IMR-90 (cell line): ENCODE measurements at places on chromosomes 5 and 9. TPM values are rescaled to one million over a fixed set of nuclear protein-coding genes. Genes with fewer than 3 reads are reported as not detected.
A peak's percentile ranks its signal among the peaks of the same experiment; 100 is the strongest.

AK8 gene
- total RNA-seq = under 0.01 TPM in 2 replicates

ALDOB gene
- total RNA-seq = not detected in 2 replicates

PTBP3 gene
- 15.6 and 17.5 TPM in 2 replicates for total RNA-seq

- DNase-seq = no peak
Observed at GRCh38 chr5:116415182-116415581, 159.4 kb downstream of the SEMA6A start.

DNA sequence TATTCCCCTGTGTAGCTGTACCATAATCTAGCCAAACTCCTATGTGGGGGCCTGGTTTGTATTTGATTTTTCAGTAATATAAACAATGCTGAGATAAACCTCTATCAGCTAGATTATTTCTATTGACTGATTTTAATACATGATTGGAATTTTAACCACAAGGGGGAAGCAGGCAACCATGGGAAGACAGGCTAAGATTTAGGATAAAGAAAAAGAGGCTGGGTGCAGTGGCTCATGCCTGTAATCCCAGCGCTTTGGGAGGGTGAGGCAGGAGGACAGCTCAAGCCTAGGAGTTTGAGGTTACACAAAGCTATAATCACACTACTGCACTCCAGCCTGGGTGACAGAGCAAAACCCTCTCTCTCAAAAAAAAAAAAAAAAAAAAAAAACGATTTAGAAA lies 18.1 kb upstream of the GPX3 start:
- DNase-seq = peak; percentile 41
